ENCODE measurements at places on chromosomes 1 and 21. TPM values are rescaled to one million over a fixed set of nuclear protein-coding genes. Genes with fewer than 3 reads are reported as not detected.
A peak's percentile ranks its signal among the peaks of the same experiment; 100 is the strongest.

DNA sequence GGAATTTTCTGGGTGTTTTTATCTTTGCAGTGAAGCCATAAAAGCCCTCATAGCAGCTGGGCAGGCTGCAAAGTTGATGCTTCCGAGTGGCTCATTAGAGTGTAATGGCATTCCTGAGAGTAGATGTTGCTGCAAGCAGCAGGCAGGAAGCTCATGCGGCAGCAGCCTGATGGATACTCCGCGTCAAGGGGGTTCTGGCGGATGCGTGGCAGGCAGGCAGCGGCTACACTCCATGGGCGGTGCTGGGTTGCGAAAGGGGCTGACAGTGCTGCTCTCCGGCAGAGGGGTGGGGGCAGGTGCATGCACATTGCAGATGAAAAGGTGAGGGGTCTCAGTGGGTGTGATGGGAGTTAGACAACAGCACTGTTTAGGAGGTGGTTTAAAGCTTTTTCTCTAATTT, 93.2 kb upstream of the AJAP1 start:
- DNase-seq: no peak

GRCh38 chr1:101198842-101199636, 37.8 kb upstream of the S1PR1 start:
- DNase-seq: no peak

GRCh38 chr1:203526130-203526529, 32.2 kb downstream of the OPTC start:
- no peak for DNase-seq

DNA sequence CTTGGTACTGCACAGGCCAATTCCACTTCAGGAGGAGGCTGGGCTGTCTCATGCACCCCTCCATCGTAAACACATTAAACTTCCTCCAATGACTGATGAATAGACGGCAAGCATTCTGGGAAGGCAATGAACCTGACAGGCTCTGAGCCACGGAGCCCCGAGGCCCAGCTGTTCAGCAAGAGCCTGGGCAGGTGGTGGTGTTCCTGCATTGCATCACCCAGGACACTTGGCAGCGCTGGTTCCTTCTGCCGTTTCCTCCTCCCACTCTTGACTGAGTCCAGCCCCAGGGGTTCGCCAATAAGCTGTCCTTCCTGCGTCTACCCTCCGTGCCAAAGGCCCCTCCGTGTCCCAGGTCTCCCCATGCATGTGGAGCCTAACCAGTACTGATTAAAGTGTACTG, 109.8 kb downstream of the JAK1 start:
- DNase-seq: no peak

Gene NUP210L
- under 0.01 TPM for total RNA-seq

- DNase-seq: peak; percentile 64
Measured at GRCh38 chr21:37799211-37800056, 116.8 kb downstream of the KCNJ6 start.

Gene CYP4A11
- not detected for total RNA-seq

Gene ASCL5
- total RNA-seq: not detected

DNA sequence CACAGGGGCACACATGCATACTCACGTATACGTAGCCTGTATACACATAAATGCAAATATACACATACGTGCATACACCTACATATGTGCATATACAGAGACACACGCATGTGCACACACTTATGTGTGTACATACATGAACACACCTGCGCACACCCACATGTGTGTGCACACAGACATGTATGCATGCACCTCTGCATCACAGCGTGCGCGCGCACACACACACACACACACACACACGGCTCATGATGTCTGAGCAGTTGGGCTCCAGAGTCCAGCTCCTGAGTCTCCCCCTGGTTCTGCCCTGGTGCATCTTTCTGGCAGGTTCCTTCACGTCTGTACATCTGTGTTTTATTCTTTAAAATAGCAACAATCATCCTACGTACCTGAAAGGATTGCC, 600.5 kb downstream of the NPHP4 start:
- DNase-seq: no peak

- peak; percentile 66 for DNase-seq
Measured at GRCh38 chr1:198118134-198118533, 38.7 kb upstream of the NEK7 start.

DNA sequence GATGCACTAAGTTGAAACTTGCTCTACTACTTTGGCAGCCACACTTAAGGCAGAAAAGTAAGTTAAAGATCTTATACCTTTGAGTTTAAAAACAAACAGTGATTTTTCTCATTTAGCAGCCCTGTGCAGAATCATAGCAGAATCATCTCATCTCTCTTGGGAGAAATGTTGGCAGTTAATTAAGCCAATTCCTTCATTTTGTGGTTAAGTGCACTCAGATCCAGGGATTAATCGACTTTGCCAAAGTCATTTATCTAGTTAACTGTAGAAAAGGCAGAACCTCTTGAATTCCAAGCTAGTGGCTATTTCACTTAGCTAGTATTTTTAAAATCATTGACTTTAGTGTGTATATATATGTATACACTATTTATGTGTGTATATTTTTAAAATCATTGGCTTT, 125.0 kb downstream of the GPR52 start:
- DNase-seq: no peak

Gene PAQR6
- 0.36 TPM for total RNA-seq

- peak; percentile 66 for DNase-seq
Measured at GRCh38 chr1:8629241-8630091, 188.0 kb downstream of the RERE start.

GRCh38 chr1:161730050-161730564, 8.8 kb downstream of the FCRLB start:
- peak; percentile 88 for DNase-seq

Gene RAB7B
- 7.7 TPM for total RNA-seq

DNA sequence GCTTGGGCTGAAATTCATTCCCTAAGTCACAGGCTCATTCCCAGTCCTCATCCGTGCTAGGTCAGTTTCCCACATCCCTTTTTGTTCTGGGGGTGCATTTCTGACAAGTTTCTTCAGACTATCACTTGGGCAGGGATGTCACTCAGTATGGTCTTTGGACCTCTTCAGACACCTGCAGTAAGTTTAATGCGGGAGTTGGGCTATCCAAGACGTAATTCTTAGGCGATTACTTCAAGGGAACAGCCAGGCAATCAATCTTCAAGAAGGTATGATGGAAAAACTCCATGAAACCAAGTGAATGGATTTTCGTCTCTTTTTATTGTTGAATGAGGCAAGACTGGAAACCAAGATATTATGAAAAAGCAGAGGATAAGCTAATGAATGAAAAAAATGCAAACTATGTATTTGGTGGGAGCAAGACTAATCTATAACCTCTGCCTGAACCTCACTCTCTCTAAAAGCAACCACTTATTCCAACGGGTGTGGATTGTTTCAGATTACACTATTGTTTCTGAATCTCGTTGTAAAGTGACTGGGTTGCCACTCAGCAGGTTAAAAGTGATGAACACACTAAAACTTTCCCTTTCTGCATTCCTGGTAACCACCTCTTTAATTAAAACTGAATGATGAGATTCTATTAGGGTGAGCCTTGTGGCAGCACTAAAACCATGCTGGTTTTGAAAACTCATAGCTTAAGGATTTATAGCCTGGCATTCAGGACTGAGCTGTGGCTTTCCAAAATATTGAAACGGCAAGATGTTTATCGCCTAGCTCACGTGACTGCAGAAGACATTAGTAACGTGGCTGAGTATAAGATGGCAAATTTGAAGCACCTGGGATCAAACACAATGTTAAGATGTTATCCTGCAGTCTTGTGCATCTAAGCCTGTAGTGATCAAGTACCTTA, 1.1 kb downstream of the RASAL2 start:
- peak; percentile 87 for DNase-seq
